ENCODE measurements at places on chromosomes 6 and 20.

- no peak for DNase-seq
Measured at GRCh38 chr6:26445934-26446667, 5.8 kb downstream of the BTN3A3 start.

DNA sequence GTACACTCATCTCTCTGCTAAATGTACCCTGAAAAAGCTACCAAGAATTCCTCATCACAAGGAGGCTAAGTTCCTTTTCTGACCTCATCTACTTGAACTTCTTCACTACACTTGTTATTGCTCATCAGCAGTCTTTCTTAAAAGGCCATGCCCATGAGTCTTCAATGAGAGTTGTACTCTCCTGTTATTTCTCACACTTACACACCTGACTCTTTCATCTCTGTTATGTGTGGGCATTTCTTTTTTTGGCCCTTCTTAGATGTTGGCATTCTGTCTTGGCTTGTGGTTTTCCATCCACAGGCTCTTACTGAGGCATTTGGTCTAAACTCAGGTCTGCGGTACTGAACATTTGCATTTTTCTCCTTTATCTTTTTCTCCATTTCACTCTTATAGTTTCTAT lies 10.7 kb upstream of the SLC17A1 start:
- DNase-seq = no peak

DNA sequence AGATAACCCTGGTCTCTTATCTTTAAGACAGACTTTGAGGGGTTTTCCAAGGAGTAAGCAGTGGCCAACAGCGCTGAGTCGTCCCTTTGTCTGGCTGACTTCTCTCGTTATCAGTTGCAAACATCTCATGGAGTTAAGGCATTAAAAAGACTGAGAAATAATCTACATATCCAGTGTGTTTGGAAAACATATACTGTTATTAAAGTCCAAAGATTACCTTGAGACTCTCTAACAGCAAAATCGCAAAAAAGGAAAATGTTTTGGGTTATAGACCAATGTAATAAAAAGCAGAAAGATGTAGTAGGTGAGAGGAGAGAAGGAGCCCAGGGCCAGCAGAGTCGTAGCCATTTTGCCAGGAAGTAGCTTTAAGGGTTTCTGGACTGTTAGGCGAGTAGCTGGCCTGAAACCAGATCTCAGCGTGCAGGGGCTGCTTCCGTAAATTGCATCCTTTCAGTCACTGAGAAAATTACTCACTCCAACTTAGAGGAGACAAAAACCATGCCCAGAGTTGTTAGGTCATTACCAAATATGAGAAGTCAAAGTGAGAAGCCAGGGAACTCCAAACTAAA lies 24.6 kb downstream of the MYLK4 start:
- no peak for DNase-seq

- DNase-seq = no peak
Measured at GRCh38 chr6:154868143-154868594, 126.9 kb upstream of the TIAM2 start.

GRCh38 chr6:21341910-21342309 lies 251.6 kb upstream of the SOX4 start:
- DNase-seq = no peak

GRCh38 chr6:123439371-123439770 lies 197.4 kb downstream of the TRDN start:
- DNase-seq = no peak

DNA sequence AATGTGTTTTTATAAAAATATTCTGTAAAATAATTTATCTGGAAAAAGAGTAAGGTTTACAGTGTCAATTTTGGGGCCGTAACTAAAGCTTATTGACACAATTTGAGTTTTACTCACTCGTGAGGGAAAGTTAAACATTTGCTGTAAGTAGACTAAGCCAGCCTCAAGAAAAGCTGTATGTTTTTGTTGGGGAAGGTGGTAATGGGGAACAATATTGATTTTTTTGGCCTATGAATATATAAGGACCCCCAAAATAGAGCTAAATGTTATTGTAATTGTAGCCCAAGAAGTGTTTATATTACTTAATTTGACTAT lies 1.4 kb downstream of the SENP6 start:
- no peak for DNase-seq

GRCh38 chr6:133855276-133855990 lies 33.5 kb upstream of the TCF21 start:
- no peak for DNase-seq

GRCh38 chr20:45358282-45359068 lies 4.5 kb upstream of the SYS1 start:
- DNase-seq = no peak

- peak; percentile 25 for DNase-seq
Measured at GRCh38 chr20:51500936-51501335, 41.6 kb downstream of the NFATC2 start.

- DNase-seq = no peak
Measured at GRCh38 chr6:133170602-133171001, 70.6 kb upstream of the EYA4 start.

- DNase-seq = no peak
Measured at GRCh38 chr20:31260326-31260932, 3.0 kb downstream of the DEFB115 start.

GRCh38 chr6:23307516-23307915 lies 738.1 kb downstream of the HDGFL1 start:
- no peak for DNase-seq

- no peak for DNase-seq
Measured at GRCh38 chr6:118335325-118335816, 212.7 kb upstream of the PLN start.

DNA sequence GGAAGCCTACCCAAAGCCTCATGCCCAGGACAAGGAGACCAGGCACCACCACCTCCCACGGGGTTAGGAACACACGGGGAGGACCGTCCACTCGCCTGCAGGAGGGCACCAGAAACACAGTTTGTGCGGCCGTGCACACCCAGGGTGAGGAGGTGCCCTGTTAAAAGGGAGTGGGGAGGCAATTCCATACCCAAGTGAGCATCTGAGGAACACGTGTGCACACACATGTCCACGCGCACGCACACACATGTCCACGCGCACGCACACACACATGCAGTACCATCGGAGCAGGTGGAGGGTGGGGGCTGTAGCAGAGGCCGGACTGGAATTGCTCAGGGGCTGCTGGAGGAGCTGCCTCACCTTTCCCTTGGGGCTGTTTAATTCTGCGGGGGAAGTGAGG lies 259.4 kb downstream of the TAF4 start:
- DNase-seq = no peak

GRCh38 chr6:36724514-36725390 lies 27.1 kb downstream of the RAB44 start:
- DNase-seq = peak; percentile 31

DNA sequence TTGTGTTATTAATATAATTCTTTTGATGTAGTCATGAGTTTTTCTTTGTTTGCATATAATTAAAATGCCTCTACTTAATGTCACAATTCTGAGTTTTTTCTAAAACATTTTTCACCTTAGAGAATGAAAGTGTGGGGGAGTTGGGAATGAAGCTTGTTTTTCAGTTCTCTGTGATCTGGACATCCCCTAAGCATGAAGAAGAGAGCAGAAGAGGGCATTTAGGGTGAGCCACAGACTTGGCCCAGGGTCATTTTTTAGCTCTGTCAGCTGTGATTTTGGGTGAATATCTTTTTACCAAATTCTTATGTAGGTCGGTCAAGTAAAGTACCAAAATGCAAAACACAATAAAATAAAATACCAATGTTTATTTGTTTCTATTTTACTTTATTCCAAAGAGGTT lies 3.9 kb downstream of the OTOR start:
- no peak for DNase-seq

DNA sequence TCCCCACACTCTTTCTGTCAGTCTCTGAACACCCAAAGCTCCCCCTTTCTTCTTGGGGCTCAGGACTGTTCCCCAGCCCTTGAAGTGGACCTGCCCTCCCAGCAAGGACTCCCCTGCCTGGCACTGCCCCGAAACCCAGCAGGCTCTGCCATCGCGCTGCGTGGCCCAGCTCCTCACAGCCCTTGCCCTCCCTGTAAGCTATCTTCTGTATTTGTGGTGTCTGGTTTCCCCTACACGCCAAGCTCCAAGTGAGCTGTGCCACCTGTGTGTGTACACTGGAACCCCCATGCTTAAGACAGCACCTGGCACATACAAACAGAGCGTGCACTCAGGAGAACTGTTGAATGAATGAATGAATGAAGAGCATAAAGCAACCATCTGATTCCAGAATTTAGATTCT lies 57.7 kb downstream of the TMEM242 start:
- DNase-seq = no peak

- DNase-seq = no peak
Measured at GRCh38 chr6:112225691-112226090, 28.7 kb downstream of the LAMA4 start.

DNA sequence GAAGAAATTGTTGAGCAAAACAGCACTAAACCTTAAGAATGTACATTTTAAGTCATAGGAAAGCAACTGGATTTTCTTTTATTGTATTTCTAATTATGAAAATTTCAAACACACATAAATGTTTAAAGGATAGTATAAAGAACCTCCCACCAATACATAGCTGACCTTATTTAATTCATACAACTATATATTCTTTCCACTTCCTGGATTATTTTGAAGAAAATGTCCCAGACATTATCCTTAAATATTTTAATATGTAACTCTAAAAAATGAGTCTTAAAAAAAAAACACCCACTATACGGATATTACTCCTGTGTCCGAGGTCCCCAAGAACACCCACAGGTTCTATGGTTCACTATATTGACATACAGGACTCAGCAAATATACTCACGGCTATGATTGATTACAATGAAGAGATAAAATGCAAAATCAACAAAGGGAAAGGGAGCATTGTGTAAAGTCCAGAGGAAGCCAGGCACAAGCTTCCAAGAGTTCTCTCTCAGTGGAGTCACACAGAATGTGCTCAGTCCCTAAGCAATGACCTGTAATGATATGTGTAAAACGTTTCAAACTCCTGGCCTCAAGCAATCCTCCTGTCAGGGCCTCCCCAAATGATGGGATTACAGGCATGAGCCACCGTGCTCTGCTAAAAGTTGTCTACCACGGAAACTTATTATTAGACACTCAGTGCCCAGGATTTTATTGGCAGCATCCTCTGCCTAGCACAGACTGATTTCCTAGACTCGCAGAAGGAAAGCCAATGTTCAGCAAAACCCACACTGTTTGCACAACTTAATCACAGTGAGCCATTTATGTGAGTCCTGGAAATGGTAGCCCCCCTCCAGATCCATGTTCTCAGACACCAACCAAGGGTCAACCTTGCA lies 23.2 kb downstream of the GLYATL3 start:
- no peak for DNase-seq

DNA sequence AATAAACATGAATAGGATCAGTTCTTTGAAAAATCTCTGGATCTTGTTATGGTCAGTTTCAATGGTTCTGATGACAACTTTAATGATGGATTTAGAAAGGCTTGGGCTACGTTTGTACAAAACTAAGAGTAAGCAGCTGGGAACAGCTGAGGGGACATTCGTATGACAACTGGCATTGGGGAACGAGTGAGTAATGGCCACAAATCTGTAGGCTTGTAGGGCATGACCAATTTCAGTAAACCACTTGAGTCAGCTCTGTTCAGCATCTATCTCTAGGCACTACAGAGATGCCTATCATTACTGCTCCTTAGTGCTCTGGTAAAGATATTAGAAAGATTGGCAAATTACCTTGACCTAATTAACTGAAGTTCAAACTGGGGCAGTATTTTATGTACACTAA lies 1375.6 kb downstream of the EPHA7 start:
- DNase-seq = no peak

GRCh38 chr6:55874316-55874715 lies 1.1 kb downstream of the BMP5 start:
- no peak for DNase-seq

Measured in activated CD4-positive, alpha-beta T cell treated with anti-CD3 and anti-CD28 coated beads, Interleukin-2, amount 50 U/mL, for 4 hours (primary cell).